Posterior vena cava (tissue), 2 donors: ENCODE measurements at places on chromosomes 1 and 21. TPM values are rescaled to one million over a fixed set of nuclear protein-coding genes. Genes with fewer than 3 reads are reported as not detected.

DNA sequence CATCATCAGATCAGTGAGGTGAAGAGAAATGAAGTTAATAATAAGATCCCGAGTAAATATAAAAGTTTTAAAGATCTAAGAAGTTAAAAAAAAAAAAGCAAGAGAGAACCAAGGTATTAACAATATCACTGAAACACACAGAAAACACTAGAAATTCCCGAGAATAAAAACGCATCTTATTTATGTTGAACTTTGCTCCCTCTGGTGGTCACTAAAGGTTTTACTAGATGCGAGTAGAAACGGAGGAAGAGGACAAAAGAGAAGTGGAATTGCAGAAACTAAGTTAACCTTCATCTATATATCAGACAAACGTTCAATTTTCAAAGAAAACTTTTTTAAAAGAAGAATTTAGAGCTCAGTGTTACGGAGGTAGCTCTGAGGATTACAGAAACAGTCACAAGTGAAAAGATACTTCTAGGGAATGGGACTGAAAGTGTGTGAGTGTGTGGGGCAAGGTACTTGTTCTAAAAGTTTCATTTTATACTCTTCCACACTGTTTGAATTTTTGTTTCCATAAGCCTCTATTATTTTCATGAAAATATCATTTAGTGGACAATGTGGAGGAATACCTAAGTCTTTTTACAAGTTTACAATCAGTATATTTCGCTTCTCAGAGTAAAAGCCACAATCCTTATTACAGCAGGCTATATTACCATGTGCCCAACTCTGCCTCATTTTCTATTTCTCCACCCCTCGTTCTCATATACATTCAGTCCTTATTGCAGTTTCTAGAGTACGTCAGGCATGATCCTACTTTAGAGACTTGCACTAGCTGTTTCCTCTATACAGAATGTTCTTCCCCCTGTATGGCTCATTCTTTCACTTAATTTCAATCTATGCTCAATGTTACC, 19.7 kb downstream of the ACBD6 start:
- DNase-seq, result no peak

DNA sequence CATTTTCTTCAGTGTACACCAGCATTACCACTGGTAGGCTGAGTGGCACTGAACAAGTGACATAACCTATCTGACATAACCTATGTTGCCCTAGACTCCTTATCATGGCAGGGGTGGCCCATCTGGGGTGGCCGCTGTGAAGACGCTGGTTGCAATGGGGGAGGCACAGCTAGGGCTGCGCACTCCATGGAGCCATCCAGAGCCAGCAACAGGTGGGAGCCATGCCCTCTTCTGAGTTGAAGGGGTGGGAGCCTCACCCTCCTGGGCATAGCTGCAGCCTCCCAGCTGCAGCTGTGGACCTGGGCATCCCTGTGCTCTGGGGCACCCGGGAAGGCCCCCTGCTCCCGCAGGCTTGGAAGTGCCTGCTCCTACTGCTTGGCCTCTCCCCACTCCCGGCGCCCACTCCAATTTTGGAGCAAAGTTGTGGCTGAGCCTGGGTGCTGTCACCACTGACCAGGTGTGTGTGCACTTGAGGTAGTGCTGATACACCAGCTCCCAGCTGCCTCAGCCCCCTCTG, 52.4 kb upstream of the NTPCR start:
- no peak for DNase-seq

DNA sequence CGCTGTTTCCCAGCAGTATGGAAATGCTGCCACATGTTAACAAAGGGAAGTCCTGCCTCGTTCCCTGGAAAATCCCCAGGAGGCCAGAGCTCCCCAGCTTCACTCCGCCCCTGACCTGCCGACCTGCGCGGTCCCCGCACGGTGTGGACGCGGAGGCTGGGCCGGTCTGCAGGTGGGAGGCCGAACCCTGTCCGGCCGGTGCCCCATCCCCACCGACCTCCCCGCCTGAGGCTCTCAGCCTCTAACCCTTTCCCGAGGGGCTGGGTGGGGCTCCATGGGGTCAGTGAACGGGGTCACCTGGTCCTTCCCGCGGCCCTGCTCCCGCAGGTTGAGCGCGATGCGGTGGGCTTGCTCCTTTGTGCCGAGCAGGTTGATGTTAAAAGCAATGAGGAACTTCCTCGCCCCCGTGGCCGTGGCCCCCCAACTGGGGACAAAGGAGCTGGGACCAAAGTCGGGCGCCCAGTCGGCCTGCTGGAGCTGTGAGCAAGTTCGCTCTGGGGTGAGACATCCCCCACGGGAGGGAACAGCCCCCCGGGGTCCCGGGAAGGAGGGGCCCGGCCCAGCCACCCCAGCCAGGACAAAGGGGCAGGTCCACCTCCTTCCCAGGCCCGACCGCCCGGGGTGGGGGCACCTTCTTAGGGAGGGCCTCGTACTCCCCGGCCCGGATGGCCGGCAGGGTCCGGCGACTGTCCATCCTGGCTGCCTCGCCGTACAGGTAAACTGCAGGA, 4.0 kb downstream of the FTCD start:
- peak; percentile 75 for DNase-seq

The PIP5K1A gene
- 41.9 TPM for total RNA-seq
